ENCODE measurements at places on chromosomes 4 and X.

DNA sequence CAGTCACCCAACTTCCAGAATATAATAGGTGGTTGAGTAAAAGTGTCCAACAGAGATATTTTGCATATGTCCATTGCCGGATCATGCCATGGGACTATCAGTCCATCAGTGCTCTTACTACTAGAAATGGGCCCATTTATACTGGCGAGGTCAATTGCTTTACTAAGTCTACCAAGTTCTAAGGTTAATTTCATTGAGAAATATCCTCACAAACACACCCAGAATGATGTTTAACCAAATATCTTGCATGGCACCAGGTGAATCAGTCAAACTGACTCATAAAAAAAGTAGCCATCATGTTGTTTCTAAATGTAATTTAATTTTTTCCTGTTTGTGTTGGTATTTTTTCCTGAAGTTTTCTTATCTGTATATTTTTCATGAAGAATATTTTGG is 1217.0 kb downstream of the RAPGEF2 start:
- no peak for DNase-seq

GRCh38 chrX:105876658-105877057 is 54.3 kb downstream of the NRK start:
- DNase-seq: no peak

DNA sequence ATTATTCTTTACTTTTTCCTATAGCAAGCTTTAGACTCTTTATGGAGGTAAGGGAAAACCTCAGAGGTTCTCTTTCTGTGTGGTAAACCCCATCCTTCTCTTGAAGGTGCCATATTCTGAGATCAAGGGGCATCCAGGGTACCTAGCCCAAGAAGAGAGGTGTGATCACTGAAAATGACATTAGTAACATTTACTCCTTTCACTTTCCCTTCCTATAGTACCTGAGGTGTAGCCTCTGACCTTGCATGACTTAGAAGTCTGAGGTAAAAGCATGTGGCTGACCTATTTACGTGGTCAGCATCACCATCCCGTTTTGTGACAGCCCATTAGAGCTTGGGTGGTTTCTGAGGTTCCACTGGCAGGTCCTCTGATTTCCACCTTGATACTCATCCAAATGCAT is 25.7 kb downstream of the SGMS2 start:
- DNase-seq: no peak

GRCh38 chr4:164169591-164169990 is 584.3 kb upstream of the SMIM31 start:
- no peak for DNase-seq

DNA sequence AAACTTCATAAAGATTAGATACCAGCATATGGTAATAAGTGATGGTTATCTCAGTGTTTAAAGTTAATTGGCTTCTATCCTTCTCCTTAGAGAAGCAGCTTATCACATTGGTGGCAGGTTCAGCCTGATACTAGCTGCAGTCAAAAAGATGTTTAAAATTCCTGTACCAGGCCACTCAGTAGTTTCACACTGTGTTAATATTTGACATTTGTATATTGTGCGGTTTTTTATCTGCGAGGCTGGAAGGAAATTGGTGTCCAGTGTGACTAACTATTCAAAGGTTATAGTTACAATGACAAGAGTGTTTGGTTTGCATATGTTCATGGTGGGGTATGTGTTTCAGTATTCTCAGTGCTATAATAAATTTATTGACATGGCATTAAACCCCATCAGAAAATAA is 27.5 kb upstream of the TBC1D8B start:
- no peak for DNase-seq

- no peak for DNase-seq
These were observed 13.0 kb upstream of the DAPP1 start for GRCh38 chr4:99803566-99804101.

DNA sequence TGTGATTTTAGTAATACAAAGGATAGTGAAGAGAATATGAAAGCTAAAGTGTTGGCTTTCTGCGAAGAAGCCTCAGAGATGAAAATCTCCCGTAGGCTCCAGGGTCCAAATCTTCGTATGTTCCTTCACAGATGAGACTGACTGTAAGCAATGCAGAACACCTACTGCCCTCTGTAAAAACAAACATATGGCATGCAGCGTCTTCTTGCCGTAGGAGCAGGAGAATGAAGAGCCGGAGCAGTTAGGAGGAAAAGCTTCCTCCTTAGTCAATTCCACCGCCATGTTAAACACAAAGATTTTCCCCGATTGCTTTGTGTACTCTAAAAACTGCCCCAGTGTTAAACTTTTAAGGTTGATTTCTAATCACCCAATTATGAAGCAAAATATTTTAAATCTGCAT is 22.5 kb downstream of the RWDD4 start:
- DNase-seq: no peak

DNA sequence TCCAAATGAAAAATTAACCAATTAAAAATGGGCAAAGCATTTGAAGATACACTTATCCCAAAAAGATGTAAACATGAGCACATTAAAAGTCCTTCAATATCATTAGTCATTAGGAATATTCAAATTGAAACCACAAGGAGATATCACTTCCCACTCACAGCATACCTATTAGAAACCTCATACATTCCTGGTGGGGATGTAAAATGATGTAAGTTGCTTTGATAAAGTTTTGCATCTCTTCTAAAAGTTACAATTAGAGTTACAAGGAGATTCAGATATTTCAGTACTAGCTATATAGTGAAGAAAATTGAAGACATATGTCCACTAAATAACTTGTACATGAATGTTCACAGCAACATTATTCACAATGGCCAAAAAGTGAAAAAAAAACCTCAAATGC is 1109.3 kb upstream of the LCORL start:
- DNase-seq: no peak

DNA sequence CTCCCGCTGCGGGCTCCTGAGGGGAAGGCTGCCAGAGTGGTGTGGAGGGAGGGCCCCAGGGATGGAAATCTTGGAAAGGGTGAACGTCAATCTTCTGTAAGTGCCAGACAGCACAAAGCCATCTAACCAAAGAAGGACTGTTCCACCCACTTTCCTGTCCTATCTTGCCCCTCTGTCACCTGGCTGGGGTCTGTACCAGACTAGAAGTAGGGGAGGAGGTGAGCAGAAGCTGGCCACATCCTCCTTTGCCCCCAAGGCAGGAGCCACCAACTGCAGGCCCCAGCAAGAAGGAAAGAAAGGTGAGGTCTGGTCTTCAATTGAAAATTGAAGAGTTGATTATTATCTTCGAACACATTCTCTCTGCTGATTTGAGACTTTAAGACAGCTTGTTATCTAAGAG is 214.4 kb upstream of the LEF1 start:
- DNase-seq: no peak

DNA sequence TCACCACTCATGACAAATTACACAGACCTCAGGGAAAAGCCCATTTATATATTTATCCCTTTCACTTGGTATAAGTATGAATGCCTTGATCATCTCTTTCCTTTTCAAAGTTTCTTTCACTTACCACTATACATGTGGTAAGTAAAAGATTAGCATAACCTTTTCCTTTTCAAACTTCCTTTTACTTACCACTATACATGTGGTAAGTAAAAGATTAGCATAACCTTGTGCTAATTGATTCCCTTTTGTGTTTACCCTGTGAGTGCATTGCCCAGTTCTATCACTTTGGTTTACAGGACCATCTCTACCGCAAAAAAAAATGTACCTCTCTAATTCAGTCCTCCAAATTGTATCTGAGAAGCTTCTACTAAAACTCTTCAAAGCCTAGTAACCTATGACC is 32.7 kb upstream of the TCEANC start:
- no peak for DNase-seq

DNA sequence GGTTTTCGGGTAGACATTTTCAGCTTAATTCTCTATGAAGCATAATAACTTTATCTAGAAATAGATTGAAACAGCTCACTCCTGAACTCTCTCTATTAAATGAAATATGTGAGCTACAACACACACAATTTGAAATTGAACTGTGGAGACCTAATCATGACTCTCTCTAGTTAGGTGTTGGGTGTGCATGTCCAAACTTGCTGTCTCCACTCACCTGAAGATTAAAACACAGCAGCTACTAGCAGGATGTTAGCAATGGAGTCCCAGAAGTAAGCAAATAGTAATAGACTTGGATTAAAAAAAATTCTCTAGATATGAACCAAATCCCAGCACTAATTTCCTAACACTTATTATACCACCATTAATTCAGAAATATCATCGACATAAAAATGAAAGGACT is 173.1 kb downstream of the FSTL5 start:
- no peak for DNase-seq

- no peak for DNase-seq
These were observed 128.3 kb downstream of the TSPAN5 start for GRCh38 chr4:98529970-98530569.

- no peak for DNase-seq
These were observed 68.3 kb downstream of the FMR1NB start for GRCh38 chrX:148049441-148049840.

DNA sequence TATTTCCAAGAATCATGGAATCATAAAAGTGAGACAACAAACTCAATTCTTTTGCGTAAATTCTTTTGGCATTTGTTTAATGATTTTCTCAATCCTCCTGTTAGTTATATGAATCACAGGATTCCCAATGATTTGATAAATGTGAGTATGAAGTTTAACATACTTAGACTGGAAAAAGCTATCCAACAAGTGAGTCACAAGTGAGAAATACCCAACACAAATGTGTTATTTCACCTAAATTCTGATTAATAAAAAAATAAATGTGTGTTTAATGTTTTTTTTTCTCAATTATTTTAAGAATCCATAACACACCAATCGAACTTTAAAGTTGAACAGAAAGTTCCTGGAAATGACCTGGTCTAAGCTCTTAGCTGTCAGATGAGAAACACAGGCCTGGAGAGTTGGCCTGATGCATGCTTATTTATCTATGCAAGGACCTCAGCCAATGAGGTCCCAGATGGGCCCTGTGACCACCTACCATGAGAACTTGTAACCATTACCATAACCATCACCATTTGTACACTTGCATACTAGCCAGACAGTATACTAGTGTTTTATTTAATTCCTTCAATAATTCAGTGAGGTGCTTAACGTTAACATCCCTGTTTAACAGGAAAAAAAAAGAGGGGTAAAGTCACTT is 386.7 kb downstream of the SPRY1 start:
- DNase-seq: no peak

- DNase-seq: no peak
These were observed 587.2 kb upstream of the KLHL4 start for GRCh38 chrX:86930419-86930818.

- DNase-seq: no peak
These were observed 150.0 kb downstream of the SPRY1 start for GRCh38 chr4:123546573-123547060.

- no peak for DNase-seq
These were observed 396.0 kb downstream of the PDGFC start for GRCh38 chr4:156575430-156576073.

DNA sequence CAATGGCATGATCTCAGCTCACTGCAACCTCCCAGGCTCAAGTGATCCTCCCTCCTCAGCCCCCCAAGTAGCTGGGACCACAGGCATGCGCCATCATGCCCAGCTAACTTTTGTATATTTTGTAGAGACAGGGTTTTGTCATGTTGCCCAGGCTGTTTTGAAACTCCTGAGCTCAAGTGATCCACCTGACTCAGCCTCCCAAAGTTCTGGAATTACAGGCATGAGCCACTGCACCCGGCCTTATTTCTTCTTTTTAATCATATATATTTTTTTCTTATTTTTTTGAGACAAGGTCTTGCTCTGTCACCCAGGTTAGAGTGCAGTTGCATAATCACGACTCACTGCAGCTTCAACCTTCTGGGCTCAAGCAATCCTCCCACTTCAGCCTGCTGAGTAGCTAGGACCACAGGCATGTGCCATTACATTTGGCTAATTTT is 184.0 kb downstream of the TSPAN5 start:
- DNase-seq: no peak

GRCh38 chr4:68904786-68905185 is 46.8 kb downstream of the UGT2A3 start:
- no peak for DNase-seq

DNA sequence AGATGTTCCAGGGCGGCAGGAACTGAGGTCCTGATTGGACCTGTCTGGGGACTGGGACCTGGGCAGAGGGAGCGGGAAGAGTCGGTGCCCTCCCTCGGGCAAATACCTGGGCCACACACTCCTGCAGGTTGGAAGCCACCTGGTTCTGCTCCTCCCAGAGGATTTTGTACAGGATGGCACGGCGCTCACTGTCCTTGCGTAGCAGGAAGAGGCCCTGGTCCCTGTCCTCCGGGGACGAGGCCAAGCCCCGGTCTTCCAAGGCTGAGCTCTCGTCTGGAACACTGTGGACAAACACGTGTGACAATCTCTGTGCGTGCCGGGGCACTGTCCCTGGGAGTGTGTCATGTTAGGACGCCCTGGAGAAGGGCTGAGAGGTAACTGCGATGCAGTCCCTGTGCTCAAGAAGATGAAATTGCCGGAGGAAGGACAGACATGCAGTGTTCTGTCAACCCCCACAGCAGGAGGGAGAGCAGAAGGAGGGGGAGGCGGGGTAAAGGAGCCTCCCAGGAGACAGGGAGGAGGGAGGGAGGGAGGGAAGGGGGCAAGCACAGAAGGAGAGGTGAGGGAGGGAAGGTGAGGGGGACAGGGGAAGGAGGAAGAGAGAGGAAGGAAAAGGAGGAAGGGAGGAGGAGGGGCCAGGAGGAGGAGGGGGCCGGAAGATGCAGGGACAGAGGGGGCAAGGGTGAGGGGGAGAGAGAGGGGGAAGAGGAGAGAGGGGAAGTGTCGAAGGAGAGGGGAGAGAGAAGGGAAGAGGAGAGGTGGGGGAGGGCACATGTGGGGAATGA is 29.0 kb downstream of the PDHA1 start:
- DNase-seq: no peak

DNA sequence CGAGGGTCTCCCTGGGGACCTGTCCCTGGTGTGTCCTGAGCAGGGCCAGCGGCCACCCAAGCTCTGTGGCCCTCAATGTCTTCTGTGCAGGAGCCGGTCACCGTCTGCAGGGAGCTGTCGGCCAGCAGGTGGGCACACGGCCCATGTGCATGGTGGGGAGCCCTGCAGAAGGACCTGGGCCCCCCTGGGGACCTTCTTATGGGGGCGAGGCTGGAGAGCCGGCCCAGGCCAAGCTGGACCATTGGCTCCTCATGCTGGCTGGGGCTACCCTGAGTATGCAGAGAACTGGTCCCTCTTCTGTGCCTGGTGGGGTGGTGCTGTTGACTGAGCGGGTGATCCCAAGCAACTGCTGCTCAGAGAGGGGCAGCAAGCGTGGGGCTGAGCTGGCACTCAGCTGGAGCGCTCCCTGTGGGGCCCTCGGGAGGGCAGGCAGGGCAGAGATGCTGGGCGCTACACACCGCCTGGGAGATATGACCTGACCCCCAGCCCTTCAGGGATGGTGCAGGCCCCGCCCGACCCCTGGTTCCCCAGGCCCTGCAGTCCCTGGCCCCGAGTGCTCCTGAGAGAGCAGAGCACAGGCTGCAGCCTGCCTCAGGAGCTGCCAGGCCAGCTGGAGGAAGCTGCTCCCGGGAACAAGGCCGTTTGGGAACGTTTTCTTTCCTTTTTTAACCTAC is 14.8 kb downstream of the NAT8L start:
- no peak for DNase-seq

DNA sequence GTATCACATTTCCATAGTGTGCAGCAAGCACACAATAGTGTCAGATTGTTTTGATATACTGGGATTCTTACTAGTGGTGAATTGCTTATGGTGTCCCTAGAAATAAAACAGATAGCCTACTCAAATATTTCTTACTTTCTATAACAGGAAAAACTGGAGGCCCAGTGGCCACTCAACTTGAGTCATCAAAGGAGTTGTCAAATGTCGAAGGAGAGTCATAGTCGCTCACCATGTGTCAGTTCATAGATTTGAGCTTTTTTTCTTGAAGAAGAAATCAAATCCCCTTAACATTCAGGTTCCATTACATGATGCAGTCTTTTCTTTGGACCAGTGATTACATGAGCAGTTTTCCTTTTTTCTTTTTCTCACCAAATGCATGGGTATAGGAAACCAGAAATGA is 1271.0 kb downstream of the RAPGEF2 start:
- no peak for DNase-seq
